Osteoblast (primary cell): ENCODE measurements at places on chromosomes 2 and 18. TPM values are rescaled to one million over a fixed set of nuclear protein-coding genes. Genes with fewer than 3 reads are reported as not detected.

DNA sequence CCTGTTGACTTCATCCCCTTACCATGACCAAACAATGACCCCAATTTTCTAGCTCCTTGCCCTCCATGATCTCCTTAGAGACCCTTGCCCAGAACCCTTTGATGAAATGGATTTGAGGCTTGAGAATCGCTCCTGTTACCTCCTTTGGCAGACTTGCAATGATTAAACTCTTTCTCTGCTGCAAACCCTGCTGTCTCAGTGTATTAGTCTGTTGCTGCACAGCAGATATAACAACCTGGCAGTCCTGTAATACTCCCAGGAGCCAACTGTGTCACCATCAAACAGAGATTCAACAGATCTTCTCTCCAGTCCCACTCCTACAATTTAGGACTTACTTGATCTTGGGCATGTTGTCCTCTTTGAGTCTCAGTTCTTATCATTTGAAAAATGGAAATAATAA is 242.9 kb downstream of the HRH4 start:
- H3K4me3 ChIP-seq = no peak overlapping the region
- DNase-seq = no peak
- H3K27ac ChIP-seq = no peak overlapping the region
- no peaks in the 10 kb centered on the region for H3K27me3 ChIP-seq

ATP6V1C2 gene
- total RNA-seq = under 0.01 TPM in 2 replicates

DNA sequence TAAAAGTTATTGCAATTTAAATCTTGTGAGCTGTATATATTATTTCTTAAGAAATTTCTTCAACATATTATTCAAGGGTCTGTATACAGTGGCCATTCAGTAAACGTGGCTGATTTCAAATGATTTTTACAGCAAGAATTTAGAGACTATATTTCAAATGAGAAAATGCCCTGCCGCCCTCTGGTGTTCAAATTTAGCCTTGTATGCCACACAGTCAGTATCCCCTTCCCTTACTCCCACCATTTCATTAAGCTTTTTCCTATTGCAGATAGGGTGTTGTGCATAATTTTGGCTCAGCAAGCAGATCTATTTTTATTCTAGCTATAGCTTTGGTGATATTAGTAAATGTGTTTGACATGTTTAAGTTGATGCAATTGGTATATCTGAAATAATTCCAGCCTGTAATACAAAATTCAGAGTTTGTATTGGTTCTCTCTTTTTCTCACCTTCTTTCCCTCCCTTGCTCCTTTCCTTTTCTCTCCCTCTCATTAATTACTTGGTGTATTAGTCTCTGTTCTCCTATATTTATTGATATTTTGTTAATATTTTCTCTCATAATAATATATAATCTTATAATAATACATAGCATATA is 22.8 kb upstream of the SCN7A start:
- H3K4me1 ChIP-seq = no peaks in the 10 kb centered on the region
- no peaks in the 10 kb centered on the region for H3K27me3 ChIP-seq
- H3K36me3 ChIP-seq = no peaks in the 10 kb centered on the region
- H3K4me3 ChIP-seq = no peak overlapping the region
- no peak overlapping the region for H3K27ac ChIP-seq

DNA sequence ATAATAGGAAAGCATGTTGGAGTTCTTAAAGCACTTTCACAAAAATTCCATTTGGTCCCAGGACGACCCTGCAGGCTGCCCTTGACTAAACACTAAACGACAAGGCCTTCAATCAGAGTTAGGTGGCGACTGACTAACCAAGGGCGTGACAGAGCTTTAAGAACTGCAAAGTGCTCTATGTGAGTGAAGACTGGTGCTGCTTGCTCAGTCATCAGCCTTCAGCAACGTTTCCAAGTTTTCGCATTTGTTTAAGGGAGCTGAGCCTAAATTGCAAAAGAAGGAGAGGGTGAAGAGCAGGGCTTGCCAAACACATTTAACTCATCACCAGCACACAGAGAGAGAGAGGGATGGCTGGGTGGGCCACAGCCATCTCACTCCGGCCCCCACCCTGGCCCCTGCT is 204.7 kb upstream of the PID1 start:
- H3K27me3 ChIP-seq = no peaks in the 10 kb centered on the region
- no peaks in the 10 kb centered on the region for H3K36me3 ChIP-seq
- no peak overlapping the region for H3K4me3 ChIP-seq
- no peaks in the 10 kb centered on the region for H3K4me1 ChIP-seq
- DNase-seq = no peak

MARCO gene
- total RNA-seq = not detected in 2 replicates

REG1B gene
- total RNA-seq = not detected in 2 replicates

DNA sequence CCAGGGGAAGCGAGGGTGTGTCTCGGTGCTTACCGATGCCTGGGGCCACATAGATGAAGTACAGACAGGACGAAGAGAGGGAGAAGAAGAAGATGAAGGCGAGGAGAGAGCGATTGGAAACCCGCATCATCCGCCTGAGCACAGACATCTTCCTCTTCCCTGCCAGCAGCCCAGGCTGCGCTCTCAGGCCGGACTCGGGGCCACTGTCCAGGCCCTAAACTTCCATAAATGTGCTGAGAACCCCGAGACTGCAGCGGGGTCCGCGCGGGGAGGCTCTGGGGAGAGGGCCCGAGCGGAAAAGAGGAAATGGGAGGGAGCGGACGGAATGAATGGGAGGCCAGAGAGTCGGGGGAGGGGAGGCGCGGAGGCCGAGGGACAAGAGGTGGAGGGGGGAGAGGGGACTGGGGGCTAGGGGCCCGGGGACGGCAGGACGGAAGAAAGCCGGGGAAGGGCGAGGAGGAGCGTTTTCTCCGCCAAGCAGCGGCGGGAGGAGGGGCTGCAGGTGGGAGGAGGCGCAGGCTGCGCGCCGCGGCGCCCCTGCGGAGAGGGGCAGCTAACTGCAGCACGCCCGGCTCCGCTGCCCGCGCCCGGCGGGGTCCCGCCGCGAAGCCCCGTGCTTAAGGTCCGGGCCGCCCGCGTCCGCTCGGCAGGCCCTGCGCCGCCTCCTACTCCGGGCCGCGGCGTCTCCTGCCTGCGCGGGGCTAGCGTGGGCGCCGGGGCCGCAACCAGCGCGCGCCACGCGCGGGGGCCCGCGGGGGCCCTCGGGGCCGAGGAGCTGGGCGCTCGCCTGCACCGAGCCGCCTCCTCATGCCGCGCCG is at the start of gene B4GALT6:
TSS of gene B4GALT6 (minus strand) at position 303 of the 818 bp plus-strand sequence. CDS start at position 148, 155 bp downstream.
- H3K4me3 ChIP-seq = peak within 1 kb of the TSS; percentile 81
- H3K27me3 ChIP-seq = no peaks in the 10 kb centered on the region
- peaks cover 12% of the 10 kb centered on the region for H3K4me1 ChIP-seq
- no peak within 1 kb of the TSS for H3K27ac ChIP-seq

DNA sequence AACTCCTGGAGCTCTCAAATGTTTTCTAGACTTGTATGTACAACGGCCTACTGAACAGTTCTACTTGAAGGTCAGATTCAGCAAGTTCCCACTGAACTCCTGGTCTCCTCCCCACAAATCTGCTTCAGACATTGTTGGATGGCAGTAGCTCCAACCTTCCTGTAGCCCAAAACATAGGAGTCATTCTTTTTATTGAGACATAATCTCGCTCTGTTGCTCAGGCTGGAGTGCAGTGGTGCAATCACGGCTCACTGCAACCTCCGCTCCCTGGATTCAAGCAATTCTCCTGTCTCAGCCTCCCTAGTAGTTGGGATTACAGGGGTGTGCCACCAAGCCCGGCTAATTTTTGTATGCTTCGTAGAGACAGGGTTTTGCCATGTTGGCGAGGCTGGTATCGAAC is 47.3 kb downstream of the QPCT start:
- H3K27me3 ChIP-seq = no peaks in the 10 kb centered on the region
- no peak for DNase-seq
- no peaks in the 10 kb centered on the region for H3K36me3 ChIP-seq

DNA sequence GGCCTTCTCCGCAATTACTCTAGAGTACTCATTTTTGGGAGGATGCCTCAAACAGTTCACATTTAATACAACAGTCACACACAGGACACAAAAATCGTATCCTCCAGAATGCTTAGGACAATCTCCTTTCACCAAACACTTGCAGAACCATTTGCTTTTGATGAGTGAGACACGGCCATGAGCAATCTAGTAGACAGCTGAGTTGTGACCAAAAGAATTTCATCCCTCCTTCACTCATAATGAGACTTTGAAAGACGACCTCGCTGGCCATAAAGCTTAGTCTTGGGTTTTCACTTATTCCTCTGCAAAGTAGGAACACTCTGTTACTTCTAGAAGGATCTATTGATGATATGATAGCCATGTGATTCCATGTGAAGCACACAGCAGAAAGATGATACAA is 87.5 kb upstream of the SLC35G4 start:
- no peak overlapping the region for H3K27ac ChIP-seq
- H3K36me3 ChIP-seq = no peaks in the 10 kb centered on the region
- no peaks in the 10 kb centered on the region for H3K27me3 ChIP-seq
- DNase-seq = no peak

DNA sequence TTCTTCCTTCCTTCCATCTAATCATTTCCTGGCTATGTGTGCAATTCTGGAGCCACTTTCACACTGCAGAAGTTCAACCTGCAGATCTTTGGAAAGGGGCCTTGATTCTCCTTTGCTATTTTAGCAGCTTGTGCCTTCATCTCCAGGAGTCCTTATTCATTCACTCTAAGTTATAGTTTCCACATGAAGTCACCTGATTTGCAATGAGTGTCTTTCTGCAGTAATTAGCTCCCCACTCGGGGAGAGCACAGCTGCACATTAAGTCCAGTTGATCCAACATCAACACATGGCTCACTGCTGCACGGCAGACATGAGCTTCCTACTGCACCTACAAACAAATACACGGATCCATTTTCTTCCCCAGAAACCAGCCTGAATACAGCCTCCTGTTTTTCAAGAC is 323.1 kb upstream of the TNP1 start:
- no peak overlapping the region for H3K4me3 ChIP-seq
- H3K27me3 ChIP-seq = no peaks in the 10 kb centered on the region
- H3K36me3 ChIP-seq = no peaks in the 10 kb centered on the region
- H3K4me1 ChIP-seq = no peaks in the 10 kb centered on the region

GALNT5 gene
- total RNA-seq = 56.5 and 75.7 TPM in 2 replicates

GRCh38 chr2:162092658-162093556 is 18.9 kb upstream of the DPP4 start:
- no peak overlapping the region for H3K4me3 ChIP-seq
- peak; percentile 80 for DNase-seq
- H3K36me3 ChIP-seq = no peaks in the 10 kb centered on the region
- H3K4me1 ChIP-seq = peaks cover 47% of the 10 kb centered on the region

GRCh38 chr2:131389657-131390056 is 25.7 kb upstream of the RAB6D start:
- H3K27ac ChIP-seq = no peak overlapping the region
- H3K4me1 ChIP-seq = no peaks in the 10 kb centered on the region
- no peak overlapping the region for H3K4me3 ChIP-seq
- DNase-seq = no peak
- H3K36me3 ChIP-seq = no peaks in the 10 kb centered on the region

LBX2 gene
- 4.1 and 5.4 TPM in 2 replicates for total RNA-seq

- no peak for DNase-seq
- H3K27me3 ChIP-seq = no peaks in the 10 kb centered on the region
- H3K4me3 ChIP-seq = no peak overlapping the region
- H3K36me3 ChIP-seq = no peaks in the 10 kb centered on the region
- H3K27ac ChIP-seq = no peak overlapping the region
These were observed 653.0 kb downstream of the CNTNAP5 start for GRCh38 chr2:124678043-124678442.

GRCh38 chr2:68912732-68913131 is 40.0 kb downstream of the GKN2 start:
- no peak for DNase-seq
- peaks cover 7% of the 10 kb centered on the region for H3K4me1 ChIP-seq
- H3K27me3 ChIP-seq = peaks cover 13% of the 10 kb centered on the region
- no peaks in the 10 kb centered on the region for H3K36me3 ChIP-seq
